ENCODE measurements at places on chromosomes 13 and 19.

- DNase-seq, result no peak
These were observed 36.1 kb downstream of the OLFM4 start for GRCh38 chr13:53064731-53065130.

GRCh38 chr19:15837221-15837731 lies 21.8 kb upstream of the OR10H1 start:
- DNase-seq, result no peak

- no peak for DNase-seq
These were observed 2.5 kb downstream of the LYPD3 start for GRCh38 chr19:43462785-43463380.

- DNase-seq, result no peak
These were observed 34.3 kb upstream of the TNFSF11 start for GRCh38 chr13:42539670-42540069.

DNA sequence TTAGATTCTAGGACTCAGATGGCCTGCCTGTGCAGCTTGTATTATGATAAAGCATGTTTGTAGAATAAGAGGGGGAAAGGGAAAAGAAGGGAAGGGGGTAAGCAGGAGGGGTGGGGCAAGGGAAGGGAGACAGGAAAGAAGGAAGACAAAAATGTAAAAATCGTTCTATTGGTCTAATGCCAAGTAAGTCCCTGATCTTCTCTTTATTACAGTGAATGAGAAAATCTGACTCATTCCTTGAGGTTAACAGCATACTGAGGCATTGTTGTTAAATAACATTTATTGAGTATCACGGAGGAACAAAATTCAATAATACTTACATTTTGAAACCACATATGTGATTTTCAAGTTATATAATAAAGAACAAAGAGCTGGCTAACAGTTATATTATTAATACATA lies 1534.7 kb downstream of the OLFM4 start:
- DNase-seq, result no peak

DNA sequence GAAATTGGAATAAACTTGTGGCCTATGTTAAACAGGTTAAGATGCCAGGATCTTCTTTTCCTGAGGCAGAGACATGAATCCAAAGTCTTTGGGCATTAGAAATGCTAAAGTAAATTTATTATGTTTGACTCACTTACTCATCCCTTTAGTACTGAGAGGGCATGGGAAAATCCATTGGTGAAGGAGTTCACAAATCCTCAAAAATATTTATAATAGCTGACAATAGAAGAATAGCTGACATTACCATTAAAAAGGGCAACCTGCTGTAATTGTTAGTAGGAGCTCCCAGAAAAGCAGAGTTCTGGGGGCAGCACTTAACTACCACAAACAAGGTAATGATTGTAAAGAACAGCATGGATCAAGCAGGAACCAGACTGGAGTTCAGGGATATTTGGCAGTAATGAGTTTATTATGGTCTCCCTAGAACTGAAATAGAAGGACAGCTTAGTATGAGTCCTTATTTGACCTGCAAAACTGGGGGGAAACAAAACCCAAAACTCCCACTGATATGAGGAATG lies 285.8 kb upstream of the KLHL1 start:
- DNase-seq, result no peak

- DNase-seq, result no peak
These were observed 5.4 kb downstream of the COL4A2 start for GRCh38 chr13:110312339-110313031.

- no peak for DNase-seq
These were observed 105.1 kb downstream of the DNAJC15 start for GRCh38 chr13:43128504-43128961.

- no peak for DNase-seq
These were observed 26.4 kb upstream of the SCEL start for GRCh38 chr13:77508959-77509620.

DNA sequence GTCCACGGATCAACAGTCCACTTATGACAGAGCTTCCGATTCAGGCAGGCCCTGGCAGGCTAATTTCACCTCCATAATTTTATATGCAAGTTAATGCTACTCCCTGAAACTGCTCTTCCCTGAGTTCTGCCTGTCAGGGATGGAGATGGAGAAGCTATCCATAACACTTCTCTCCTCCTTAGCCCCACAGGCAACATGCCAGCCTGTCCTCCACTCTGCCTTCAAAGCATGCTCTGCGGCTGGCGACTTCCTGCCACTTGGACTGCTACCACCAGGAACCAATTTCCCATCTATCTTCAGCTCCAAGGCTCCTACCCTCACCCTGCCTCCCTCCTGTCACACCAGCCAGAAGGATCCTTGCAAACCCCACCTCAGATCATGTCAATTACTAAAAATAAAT lies 35.4 kb downstream of the GSX1 start:
- DNase-seq, result no peak

DNA sequence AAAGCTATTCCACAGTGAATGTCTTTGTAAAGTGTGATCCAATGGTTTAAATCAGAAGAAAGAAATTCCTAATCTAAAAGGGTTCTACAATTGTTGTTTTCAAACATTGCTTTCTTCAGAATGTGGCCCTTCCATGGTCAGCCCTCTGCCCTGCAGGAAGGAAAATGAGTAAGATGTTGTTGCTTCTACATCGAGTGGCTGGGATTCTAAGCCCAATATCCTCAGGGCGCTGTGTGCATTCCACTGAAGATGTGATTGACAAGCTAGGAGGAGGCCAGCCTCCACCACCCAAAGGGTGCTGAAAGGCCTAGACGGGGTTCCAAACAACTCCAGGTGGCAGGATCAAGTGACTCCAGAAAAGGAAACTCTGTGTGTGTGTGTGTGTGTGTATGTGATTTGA lies 316.9 kb upstream of the TSHZ3 start:
- no peak for DNase-seq

GRCh38 chr19:5690955-5691821 lies 1.1 kb downstream of the RPL36 start:
- DNase-seq, result peak; percentile 54

- no peak for DNase-seq
These were observed 54.0 kb downstream of the DOCK9 start for GRCh38 chr13:98923641-98924397.

GRCh38 chr13:60922576-60923231 lies 492.9 kb downstream of the PCDH20 start:
- DNase-seq, result no peak

- DNase-seq, result no peak
These were observed 879.0 kb upstream of the SLITRK5 start for GRCh38 chr13:86792153-86792651.

GRCh38 chr19:33740811-33741396 lies 55.8 kb upstream of the KCTD15 start:
- no peak for DNase-seq

- DNase-seq, result no peak
These were observed 15.2 kb downstream of the IER2 start for GRCh38 chr19:13165162-13165997.

DNA sequence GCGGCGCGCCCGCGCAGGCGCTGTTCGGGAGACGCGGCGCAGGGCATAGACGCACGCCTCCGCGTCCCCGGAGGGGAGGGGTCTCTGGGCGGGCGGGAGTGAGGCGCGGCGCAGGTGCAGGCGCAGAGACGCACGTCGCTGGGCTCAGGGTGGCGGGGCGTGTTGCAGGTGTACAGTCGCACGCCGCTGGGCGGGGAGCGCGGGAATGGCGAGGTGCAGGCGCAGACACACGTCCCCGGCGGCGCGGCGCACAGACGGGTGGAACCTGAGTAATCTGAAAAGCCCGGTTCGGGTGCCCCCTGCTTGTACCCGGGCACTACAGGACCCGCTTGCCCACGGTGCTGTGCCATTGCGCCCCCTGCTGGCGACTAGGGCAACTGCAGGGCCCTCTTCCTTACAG lies 44.7 kb downstream of the PLPP2 start:
- no peak for DNase-seq

- no peak for DNase-seq
These were observed 30.1 kb upstream of the OBI1 start for GRCh38 chr13:78689011-78689410.

DNA sequence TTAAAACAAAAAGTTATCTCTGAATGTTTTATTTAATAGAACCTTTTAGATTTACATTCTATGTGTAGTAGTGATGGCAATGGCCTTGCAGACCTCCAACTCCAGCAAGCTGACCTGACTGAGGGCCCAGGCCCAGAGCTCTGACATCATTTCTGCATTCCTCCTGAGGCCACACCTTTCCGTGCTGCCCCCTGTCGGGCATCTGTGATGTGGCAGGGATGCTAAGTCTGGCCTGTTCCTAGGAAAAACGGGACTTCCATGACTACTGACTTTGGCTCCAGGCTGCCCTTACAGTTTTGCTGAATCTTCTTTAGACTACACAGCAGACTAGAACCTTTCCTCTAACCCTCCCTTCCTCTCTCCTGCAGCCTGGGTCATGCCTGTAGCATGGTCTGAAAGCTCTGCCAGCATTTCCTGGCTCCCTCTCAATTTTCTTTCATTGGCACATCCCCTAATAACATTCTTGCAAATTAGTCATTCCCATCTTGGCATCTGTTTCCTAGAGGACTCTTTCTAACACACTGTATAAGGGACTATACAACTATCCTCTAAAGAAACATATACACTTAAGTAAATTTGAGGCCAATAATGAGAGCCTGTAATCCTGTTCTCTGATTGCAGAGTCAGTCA lies 249.1 kb downstream of the GPC5 start:
- DNase-seq, result no peak

- DNase-seq, result no peak
These were observed 29.4 kb downstream of the RFXAP start for GRCh38 chr13:36848199-36848982.

DNA sequence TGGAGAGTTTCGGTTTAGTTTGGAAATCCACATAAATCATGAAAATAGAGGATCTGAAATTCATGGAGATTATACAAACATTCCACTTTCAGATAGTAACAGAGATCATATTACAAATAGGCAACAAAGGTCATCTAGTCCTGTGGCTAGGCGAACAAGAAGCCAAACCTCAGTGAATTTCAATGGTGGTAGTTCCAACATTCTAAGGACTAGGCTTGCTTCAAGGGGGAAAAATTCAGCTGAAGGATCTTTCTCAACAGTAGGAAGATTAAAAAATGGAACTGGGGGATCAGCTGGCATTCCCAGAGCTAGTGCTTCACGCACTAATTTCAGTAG lies 47.0 kb downstream of the FOXO1 start:
- DNase-seq, result no peak

- DNase-seq, result no peak
These were observed 600 bp upstream of the HMGB1 start for GRCh38 chr13:30466358-30466714.

DNA sequence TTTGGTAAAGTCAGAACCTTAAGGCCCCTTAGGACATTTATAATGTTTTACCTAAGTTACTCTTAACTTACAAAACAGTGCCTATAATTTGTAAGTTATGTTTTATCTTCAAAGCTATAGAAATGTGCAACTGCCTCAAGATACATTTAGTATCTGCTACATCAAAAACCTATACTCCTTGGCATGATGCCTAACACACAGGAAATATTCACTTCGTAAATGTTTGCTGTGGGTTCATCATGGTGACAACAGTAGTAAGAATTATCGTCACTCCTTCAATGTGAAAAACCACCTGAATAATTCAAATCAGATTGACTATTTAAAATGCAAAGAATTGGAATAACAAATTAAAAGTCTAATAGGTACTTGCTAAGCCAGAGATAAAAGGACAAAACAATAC lies 184.1 kb downstream of the DIAPH3 start:
- DNase-seq, result no peak

DNA sequence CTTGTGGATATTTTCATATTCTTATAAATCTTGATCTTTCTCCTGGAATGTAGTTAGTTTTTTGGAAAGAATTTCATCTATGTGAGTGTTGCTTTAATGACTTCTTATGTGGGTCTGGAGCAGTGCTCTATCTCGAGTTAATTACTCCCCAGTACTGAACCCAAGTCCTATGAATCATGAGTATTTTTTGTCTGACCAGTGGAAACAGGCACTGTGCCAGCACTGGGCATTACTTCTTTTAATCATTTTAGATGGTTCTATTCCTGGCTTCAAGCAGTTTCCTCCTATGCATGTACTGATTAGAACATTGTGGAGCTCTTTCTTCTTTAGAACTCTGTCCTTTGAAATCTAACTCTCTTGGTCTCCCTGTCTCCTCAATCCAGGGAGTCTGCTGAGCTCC lies 466.3 kb downstream of the PCDH17 start:
- no peak for DNase-seq

- DNase-seq, result no peak
These were observed 3.6 kb downstream of the TMEM161A start for GRCh38 chr19:19134687-19135158.

DNA sequence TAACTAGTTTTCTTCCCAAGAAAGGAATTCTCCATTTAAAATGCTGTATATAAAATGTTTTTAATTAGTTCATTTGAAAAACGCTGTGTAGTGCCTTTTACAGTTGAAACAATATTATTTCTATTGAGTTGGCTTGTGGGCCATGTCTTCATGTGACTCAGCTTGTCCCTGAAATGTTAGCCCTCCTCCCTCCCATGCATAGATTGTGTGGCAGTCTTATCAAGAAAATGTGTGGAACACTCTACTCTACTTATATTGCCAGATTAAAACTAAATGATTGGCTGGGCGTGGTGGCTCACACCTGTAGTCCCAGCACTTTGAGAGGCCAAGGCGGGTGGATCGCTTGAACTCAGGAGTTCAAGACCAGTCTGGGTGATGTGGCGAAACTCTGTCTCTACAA lies 33.4 kb downstream of the TFDP1 start:
- DNase-seq, result no peak

- no peak for DNase-seq
These were observed 27.2 kb downstream of the RCBTB2 start for GRCh38 chr13:48505597-48506091.

Measured in stimulated activated CD4-positive, alpha-beta T cell treated with anti-CD3 and anti-CD28 coated beads, TNF-alpha, amount 100 ng/mL, for 1 hour (primary cell).